ENCODE measurements at places on chromosomes 4 and X.

- DNase-seq, result no peak
These were observed 19.1 kb downstream of the HAUS3 start for GRCh38 chr4:2222838-2223237.

GRCh38 chr4:95371476-95372224, 177.1 kb downstream of the UNC5C start:
- no peak for DNase-seq

- no peak for DNase-seq
These were observed 8.6 kb upstream of the ZNF157 start for GRCh38 chrX:47361538-47362511.

- DNase-seq, result no peak
These were observed 13.0 kb upstream of the RHOXF2 start for GRCh38 chrX:120145295-120145925.

DNA sequence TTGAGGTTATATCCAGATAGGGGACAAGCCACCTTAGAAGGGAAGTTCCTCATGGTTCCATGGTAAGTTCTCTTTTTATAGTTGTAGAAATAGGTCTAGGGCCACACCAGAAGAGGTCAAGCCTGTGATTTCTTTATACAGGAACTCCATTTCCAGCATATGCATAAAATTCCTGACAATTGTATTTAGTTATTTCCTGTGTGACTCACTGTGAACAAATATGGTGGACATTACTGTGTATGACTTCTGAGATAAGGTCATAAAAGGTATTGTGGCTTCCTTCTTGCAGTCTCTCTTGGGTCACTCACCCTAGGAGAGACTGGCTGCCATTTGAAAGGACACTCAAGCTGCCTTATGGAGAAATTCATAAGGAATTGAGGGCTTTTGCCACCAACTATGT, 2.2 kb upstream of the C4orf36 start:
- no peak for DNase-seq

DNA sequence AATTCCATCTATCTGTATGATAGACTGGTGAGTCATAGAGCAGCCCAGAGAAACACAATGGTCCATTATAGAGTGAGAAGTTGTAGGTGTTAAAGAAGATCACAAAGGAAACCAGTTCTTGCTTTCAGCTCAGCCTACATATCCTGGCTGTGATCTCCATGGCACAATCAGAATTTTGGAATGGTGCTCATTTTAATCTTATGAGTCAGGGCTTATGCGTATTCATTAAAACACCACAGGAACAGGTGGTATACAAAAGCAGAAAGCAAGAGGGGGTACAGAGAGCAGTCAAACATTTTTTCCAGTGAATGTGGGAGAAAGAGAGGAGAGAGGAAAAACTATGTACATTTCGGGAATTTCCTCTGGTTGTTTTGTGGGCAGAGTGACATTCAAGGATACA, 126.9 kb downstream of the MFAP3L start:
- DNase-seq, result no peak

GRCh38 chrX:37638047-37638446, 47.5 kb upstream of the XK start:
- DNase-seq, result no peak

DNA sequence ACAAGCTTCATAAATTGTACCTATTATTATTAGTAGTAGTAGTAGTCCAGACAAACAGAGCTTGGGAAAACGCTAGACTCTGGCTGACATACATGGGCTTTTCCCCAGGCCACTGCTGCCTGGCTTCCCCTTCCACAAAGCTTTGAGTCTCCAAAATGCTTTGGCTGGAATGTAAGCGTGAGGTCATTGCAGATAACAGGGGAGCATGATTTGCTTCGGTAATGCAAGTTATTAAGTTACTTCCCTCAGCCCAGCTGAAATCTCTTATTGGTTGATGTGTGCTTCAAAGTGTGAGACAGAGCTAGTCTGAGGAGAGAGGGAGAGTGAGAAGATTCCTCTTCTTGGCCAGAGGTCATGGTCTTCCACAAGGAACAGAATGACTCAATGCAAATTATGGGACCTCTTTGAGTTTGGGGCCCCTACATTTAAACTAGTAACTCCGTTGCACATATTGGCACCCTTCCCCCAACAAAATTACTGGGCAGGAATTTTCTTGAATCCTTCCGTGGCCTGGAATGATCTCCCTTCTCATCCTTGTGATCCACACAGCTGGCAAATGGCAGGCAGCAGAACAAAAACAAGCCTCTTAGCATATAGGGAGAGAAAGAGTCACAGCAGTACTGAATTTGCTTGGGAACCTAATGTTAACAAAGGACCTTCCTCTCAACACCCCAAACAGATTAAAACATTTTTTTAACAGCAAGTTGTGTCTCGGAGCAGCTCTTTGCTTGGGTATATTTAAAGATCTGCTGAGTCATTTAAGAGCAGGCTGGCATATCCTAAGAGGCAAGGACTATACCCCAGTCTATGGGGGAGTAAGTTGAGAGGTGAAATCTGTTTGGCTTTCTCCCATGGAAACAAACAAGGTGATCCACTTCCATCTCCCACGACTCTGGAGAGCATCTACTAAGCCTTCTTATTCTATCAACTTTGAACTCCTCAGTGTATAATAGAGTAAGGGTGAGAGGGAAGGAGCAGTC, 19.9 kb downstream of the AR start:
- no peak for DNase-seq

- no peak for DNase-seq
These were observed 110.6 kb upstream of the ADAMTS3 start for GRCh38 chr4:72679666-72680065.

DNA sequence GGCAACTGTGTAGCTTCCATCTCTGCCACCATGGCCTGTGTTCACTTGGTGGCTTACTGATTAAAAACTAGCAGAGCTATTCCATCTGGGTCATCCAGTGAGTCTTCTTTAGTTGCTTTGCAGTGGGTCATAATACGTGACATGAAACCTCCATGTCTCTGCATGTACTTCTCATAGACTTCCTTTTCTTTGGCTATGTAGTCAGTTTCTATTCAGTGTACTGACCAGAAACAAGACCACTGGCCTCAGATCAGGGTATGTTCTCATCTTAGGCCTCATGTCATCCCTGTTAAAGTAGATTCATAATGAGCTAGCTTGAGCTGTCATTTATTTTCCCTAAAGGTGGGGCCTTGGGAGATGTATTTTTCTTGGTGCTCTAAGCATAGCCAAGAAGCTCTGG, 195.2 kb downstream of the CCNG2 start:
- no peak for DNase-seq

DNA sequence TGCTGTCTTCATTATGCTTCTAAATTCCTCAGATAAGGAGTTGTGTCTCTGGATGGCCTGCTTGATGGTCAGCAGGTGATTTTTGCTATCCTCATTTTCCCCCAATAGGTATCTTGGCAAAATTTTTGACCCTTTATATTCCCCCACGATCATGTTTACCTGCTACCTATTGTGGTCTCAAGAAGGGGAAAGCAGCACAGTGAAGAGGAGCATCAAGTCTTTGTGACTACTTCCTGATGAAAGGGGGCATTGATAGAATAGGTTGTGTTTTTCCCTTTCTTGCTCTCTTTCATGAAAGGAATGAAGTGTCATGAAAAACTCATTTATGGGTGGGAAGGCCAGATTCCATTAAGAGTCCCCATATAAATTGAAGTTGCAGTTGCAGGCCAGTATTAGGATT, 153.8 kb downstream of the KLF8 start:
- DNase-seq, result no peak

DNA sequence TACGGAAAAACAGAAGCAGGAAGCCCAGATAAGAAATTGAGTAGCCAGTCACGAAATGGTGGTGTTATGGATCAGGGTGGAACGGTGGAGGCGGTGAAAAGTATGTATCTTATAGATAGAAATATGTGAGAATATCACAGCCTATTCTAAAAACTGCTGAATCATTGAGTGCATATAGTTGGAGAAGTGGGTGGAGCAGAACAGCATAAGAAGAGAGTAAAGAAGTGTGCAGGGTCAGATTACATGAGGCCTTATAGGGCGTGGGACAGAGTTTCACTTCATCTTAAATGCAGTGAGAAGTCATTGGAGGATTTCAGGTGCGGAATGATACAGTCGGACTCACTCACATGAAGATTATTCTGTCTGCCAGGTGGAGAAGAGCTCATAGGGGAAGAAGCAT, 293.1 kb downstream of the TRIML1 start:
- DNase-seq, result no peak

DNA sequence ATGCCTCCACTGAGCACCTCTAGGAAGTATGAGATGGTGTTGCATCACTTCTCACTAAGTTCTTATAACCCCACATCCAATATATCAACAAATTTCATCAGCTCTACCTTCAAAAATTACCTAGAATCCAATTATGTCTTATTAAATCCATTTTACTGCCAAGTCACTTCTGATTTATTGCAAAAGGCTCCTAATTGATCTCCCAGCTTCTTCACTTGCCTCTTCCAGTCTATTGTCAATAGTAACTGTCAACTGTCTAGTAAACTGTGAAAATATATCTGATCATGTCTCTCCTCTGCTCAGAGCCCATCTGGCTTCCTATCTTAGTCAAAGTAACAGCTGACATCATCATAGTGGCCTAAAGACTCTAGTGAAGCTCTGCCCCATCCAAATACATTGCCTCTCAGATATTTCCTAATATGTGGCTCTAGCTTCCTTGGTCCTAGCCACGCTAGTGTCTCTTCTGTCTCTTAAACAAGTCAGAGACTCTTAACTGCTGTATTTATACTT, 414.5 kb upstream of the ATOH1 start:
- no peak for DNase-seq

- DNase-seq, result no peak
These were observed 39.4 kb upstream of the WDFY3 start for GRCh38 chr4:85005865-85006377.

DNA sequence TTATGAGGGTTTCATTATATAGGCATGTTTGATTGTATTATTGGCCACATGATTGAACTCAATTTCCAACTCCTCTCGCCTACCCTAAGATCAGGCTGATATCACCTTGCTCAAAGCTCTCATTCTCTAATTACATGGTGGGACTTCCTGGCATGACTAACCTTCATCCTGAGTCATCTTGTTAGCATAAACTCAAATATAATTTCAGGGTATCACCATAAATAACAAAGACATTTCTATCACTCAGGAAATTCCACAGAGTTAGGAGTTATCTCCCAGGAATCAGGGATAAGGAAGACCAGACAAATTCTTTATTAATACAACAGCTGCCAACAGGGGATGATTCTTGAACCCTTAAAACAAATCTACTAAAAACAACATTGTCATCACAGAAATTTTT, 90.7 kb downstream of the NDST3 start:
- no peak for DNase-seq

DNA sequence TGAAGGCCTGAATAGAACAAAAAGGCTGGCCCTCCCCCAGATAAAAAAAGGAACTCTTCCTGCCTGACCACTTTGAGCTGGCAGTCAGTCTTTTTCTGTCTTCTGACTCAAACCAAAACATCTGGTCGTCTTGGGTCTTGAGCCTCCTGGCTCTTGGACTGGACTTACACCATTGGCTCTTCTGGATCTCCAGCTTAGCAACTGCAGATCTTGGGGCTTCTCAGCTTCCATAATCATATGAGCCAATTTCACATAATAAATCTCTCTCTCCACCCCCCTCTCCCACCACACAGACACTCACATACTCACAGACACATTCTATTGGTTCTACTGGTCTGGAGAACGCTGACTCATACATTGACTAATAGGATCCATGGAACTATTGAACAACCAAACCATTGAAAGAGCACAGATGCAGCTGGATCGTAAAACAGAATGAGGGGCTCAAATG, 15.6 kb upstream of the CWH43 start:
- no peak for DNase-seq

DNA sequence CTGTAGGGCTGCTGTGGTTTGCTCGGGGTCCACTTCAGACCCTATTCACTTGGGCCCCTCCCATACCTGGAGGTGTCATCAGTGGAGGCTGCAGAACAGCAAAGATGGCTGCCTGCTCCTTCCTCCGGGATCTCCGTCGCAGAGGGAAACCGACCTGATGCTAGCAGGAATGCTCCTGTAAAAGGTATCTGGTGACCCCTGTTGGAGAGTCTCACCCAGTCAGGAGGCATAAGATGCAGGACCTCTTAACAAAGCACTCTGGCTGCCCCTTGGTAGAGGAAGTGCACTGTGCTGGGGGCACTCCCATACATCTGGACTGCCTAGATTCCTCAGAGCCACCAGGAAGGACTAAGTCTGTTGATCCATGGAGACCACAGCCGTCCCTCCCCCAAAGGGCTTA, 296.9 kb downstream of the GRID2 start:
- no peak for DNase-seq

DNA sequence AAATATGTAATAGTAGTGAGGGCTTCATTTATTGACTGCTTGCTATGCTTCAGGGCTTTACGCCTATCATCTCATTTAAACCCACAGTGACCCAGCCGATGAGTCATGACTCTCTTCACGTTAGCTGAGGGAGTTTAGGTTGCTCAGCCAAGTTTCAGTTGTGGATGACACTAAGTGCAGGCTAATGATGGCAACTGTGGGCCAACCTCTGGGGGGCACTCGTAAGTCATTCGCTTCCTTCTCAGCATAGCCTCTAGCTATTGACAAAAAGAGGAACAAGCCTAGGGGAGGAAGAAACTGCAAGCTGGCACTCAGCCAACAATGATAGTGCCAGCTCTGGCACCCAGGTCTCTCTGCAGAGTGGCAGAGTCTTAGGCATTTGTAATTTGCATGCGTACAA, 325.0 kb downstream of the ARHGAP10 start:
- peak; percentile 23 for DNase-seq

- DNase-seq, result no peak
These were observed 109.6 kb downstream of the NHSL2 start for GRCh38 chrX:72020204-72020603.

DNA sequence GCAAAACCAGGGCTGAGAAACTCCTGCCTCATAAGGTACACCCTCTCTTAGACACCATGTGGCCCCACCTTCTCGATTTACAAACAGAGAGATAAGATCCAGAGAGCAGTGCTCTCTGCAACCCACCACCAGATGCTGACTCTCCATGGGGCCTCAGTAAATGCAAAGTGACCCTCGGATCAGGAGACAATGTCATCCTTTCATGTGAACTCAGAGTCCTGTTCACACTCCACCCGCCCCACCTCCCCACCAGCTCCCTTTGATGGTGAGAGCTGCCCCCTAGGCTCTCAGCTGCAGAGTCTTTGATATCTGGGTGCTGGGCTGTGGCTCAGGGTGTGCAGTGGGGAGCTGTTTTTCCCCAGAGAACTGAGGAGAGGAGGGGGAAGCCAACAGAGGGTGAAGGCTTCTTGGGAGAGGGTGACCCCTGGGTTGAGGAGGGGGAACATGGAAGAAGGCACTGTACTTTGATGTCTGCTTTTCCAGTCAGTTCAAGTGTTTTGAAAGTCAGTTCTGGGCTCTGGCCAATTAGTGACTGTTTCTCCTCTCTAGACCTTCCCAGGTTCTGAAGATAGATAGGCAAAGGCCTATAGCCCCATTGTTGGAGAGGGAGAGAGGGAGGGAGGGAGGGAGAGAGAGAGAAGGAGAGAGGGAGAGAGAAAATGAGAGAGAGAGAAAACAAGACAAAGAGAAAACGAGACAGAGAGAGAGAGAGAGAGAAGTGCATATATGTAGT, 88.2 kb downstream of the SCD5 start:
- no peak for DNase-seq
